Naive thymus-derived CD8-positive, alpha-beta T cell (primary cell): ENCODE measurements at places on chromosomes 6 and 20.

GRCh38 chr20:2663364-2663886, 591 bp downstream of the IDH3B start:
- peak overlapping the region; percentile 96 for H3K4me3 ChIP-seq
- H3K27ac ChIP-seq: peak overlapping the region; percentile 96
- peaks cover 4% of the 10 kb centered on the region for H3K36me3 ChIP-seq
- DNase-seq: no peak

GRCh38 chr6:81859884-81860283, 107.4 kb upstream of the TENT5A start:
- no peaks in the 10 kb centered on the region for H3K36me3 ChIP-seq
- no peak for DNase-seq
- H3K27me3 ChIP-seq: peaks cover 2% of the 10 kb centered on the region
- H3K4me3 ChIP-seq: no peak overlapping the region
- H3K4me1 ChIP-seq: no peaks in the 10 kb centered on the region

DNA sequence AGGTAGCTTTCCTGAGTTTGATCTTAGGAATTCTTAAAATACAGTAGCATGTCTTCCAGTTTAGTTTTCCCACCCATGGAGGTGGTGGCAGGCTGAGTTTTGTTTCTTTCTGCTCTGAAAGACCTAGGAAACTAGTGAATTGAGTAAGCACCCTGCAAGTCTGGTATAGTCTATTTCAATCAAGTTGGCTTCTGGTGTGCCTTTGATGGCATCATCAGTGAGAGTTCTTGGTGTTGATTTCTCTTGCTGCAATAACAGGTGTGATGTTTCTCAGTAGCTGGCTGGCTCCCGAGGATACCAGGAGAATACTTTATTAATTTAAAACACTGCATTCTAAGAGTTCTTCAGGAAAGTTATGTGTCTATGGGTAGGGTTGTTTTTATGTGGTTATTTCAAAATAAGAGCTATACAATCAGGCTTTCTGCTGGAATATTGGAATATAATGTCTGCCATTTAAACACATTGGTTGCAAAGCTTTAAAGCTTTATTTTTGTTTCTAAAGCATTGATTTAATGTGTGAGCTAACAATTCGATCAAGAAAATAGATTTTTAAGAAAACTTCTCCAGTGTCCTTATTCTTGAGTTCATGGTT, 19.0 kb downstream of the VAPB start:
- H3K27me3 ChIP-seq: no peaks in the 10 kb centered on the region
- H3K4me3 ChIP-seq: peak overlapping the region; percentile 68
- peaks cover 19% of the 10 kb centered on the region for H3K4me1 ChIP-seq
- H3K27ac ChIP-seq: peak overlapping the region; percentile 71
- no peaks in the 10 kb centered on the region for H3K36me3 ChIP-seq

DNA sequence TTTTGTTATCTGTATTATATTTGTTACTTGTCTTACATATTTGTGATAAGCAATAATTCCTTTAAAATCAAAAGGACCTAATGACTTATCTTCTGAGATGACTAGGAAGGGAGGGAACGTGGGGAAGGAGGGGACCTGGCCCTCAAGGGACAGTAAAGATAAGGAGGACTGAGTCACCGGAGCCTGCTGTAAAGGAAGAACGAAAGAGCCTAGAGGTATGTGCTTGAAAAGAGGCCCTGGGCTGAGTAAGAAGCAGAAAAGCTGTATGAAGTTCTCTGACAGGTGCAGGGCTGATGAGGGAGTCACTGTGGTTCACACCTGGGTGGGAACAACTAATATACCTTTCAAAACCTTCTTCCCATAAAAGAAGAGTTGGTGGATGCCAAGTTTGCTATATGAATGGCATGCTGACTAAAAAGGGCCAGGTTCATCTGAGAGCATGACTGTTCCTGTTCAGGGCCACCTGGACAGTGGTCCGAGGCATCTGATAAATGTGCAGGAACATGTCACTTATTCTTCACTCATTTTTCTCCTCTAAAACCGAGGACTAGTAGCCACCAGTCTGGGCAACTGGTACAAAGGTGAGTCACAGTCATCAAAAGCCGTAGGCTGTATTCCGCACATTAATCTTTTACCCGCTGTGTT, 111.3 kb downstream of the TNFAIP3 start:
- H3K27ac ChIP-seq: no peak overlapping the region
- no peaks in the 10 kb centered on the region for H3K27me3 ChIP-seq
- no peak for DNase-seq
- H3K4me3 ChIP-seq: no peak overlapping the region

GRCh38 chr6:36590237-36590636, 3.9 kb upstream of the SRSF3 start:
- DNase-seq: no peak
- H3K36me3 ChIP-seq: peaks cover 10% of the 10 kb centered on the region
- H3K4me3 ChIP-seq: no peak overlapping the region
- H3K4me1 ChIP-seq: peaks cover 16% of the 10 kb centered on the region
- H3K27ac ChIP-seq: no peak overlapping the region

DNA sequence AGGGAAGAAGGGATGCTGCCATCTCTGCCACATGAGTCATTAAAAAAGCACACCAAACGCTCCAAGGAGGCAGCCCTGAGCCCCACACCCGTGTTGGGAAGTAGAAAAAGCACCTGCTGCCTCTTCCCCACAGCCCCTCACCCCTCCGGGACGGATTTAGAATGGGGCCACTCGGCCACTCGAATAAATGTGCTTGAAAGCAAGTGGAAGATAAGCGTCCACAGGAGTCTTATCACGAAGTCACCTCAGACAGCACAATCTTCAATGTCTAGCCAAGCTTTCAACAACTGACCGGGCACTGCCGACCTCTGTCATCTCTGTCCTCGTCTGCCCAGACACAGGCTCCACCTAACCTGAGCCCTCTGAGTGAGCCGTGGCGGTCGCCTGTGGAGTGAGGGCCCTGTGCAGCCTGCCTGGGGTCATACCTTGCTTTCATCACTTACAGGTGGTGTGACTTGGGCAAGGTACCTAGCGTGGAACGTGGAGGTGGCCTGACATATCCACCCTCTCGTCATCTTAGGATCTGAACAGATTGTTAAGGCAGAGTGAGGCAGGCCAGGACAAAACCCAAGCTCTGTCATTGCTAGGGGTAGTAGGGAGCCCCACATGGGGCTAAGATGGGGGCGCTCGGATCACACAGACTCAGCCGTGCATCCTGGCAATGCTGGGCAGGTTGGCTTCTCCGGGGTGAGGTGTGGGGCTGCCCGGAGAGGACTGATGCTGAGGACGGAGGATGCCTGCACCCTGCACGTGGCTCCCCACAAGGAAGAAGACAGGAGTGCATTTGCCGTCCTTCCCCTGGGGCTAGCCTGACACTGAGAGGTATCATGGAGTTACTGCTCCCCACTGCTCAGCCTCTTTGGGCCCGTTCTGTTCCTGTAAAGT, 34.8 kb downstream of the PSMG4 start:
- no peaks in the 10 kb centered on the region for H3K36me3 ChIP-seq
- no peak overlapping the region for H3K27ac ChIP-seq
- no peaks in the 10 kb centered on the region for H3K27me3 ChIP-seq

- no peak overlapping the region for H3K27ac ChIP-seq
- H3K4me3 ChIP-seq: no peak overlapping the region
- no peaks in the 10 kb centered on the region for H3K4me1 ChIP-seq
- peaks cover 3% of the 10 kb centered on the region for H3K27me3 ChIP-seq
- no peak for DNase-seq
- H3K36me3 ChIP-seq: no peaks in the 10 kb centered on the region
Measured at GRCh38 chr20:12847872-12848271, 160.9 kb upstream of the SPTLC3 start.
